ENCODE measurements at places on chromosomes 2 and 18. TPM values are rescaled to one million over a fixed set of nuclear protein-coding genes. Genes with fewer than 3 reads are reported as not detected.

Gene COL5A2
- total RNA-seq: 2.8 TPM

Gene SLC14A1
- 0.79 TPM for total RNA-seq

Gene SLC40A1
- total RNA-seq: 31.4 TPM

Gene AMER3
- 0.25 TPM for total RNA-seq

Gene FHOD3
- total RNA-seq: 0.79 TPM

All from pancreas (tissue), 10 donors.